ENCODE measurements at places on chromosomes 11 and 22.

GRCh38 chr22:40826984-40827741, 8.0 kb upstream of the SLC25A17 start:
- DNase-seq: no peak
- peaks cover 59% of the 10 kb centered on the region for H3K36me3 ChIP-seq
- no peak overlapping the region for H3K4me3 ChIP-seq

- no peaks in the 10 kb centered on the region for H3K4me1 ChIP-seq
- H3K27me3 ChIP-seq: no peaks in the 10 kb centered on the region
- no peaks in the 10 kb centered on the region for H3K36me3 ChIP-seq
- H3K27ac ChIP-seq: no peak overlapping the region
- DNase-seq: no peak
Measured at GRCh38 chr11:19980957-19981669, 179.2 kb downstream of the DBX1 start.

- H3K36me3 ChIP-seq: peaks cover 3% of the 10 kb centered on the region
- H3K27ac ChIP-seq: no peak overlapping the region
- peaks cover 22% of the 10 kb centered on the region for H3K27me3 ChIP-seq
- DNase-seq: no peak
- no peak overlapping the region for H3K4me3 ChIP-seq
- H3K4me1 ChIP-seq: no peaks in the 10 kb centered on the region
Measured at GRCh38 chr11:73951797-73952196, 971 bp downstream of the DNAJB13 start.

DNA sequence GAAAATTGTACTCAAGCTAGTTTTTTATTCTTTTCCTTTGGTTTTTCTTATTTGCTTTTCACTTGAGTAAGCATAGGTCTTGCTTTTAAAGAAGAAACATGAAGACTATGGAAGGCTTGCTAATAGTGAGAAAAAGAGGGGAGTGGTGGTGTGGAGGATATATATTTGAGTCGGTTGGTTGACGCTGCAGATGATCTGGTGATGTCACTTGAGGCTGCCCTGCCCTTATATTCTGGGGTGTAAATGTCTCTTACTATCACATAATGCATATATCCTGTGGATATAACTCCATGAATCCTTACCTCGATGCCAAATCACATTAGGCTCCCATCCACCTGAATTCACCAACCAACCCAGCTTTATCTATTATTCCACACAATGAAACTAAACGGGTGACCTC, 2.9 kb downstream of the GRIA4 start:
- H3K4me3 ChIP-seq: no peak overlapping the region
- peaks cover 40% of the 10 kb centered on the region for H3K27me3 ChIP-seq
- no peak overlapping the region for H3K27ac ChIP-seq
- no peaks in the 10 kb centered on the region for H3K4me1 ChIP-seq

- no peak overlapping the region for H3K4me3 ChIP-seq
- no peaks in the 10 kb centered on the region for H3K36me3 ChIP-seq
Measured at GRCh38 chr11:2800655-2801531, 84.7 kb downstream of the CDKN1C start.

- peak overlapping the region; percentile 41 for H3K27ac ChIP-seq
- H3K4me1 ChIP-seq: peaks cover 51% of the 10 kb centered on the region
- no peak for DNase-seq
- H3K4me3 ChIP-seq: no peak overlapping the region
- no peaks in the 10 kb centered on the region for H3K27me3 ChIP-seq
Measured at GRCh38 chr22:17113600-17113999, 7.6 kb downstream of the TMEM121B start.

GRCh38 chr11:72652873-72653630, 21.2 kb downstream of the PDE2A start:
- H3K27ac ChIP-seq: no peak overlapping the region
- H3K4me3 ChIP-seq: no peak overlapping the region
- no peaks in the 10 kb centered on the region for H3K4me1 ChIP-seq
- H3K36me3 ChIP-seq: peaks cover 6% of the 10 kb centered on the region
- peaks cover 29% of the 10 kb centered on the region for H3K27me3 ChIP-seq

GRCh38 chr11:124882339-124883071, 15.2 kb downstream of the ROBO4 start:
- DNase-seq: no peak
- H3K4me3 ChIP-seq: no peak overlapping the region

GRCh38 chr22:39543095-39543494, 10.5 kb upstream of the RPS19BP1 start:
- H3K36me3 ChIP-seq: peaks cover 8% of the 10 kb centered on the region
- H3K4me1 ChIP-seq: peaks cover 24% of the 10 kb centered on the region
- no peak overlapping the region for H3K27ac ChIP-seq
- H3K27me3 ChIP-seq: peaks cover 49% of the 10 kb centered on the region

GRCh38 chr11:124740277-124740882, 638 bp downstream of the NRGN start:
- H3K4me1 ChIP-seq: peaks cover 21% of the 10 kb centered on the region
- peak; percentile 48 for DNase-seq
- H3K36me3 ChIP-seq: peaks cover 6% of the 10 kb centered on the region
- H3K27me3 ChIP-seq: peaks cover 23% of the 10 kb centered on the region

DNA sequence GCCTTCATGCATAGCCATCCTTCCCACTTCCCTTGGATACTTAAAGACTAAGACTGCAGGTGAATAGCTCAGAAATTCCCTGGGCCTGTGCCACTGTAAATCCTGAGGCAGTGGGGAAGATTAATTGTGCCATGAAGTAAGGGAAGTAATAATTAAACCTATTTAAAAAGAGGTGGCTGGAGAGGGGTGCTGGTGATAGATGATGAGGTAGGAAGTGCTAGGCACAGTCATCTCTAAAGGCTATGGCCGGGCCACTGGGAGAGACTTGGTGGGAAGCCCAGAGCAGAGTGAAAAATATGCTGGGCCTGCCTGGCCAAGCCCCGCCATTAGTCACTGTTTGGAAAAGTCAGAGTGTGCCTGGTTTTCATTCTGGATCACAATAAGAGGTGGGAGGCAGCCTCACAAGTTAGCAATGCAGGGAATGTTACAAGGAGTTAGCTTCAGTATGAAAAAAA, 197.2 kb upstream of the PITPNB start:
- no peaks in the 10 kb centered on the region for H3K36me3 ChIP-seq
- H3K27me3 ChIP-seq: peaks cover 30% of the 10 kb centered on the region
- no peak overlapping the region for H3K4me3 ChIP-seq
- no peak overlapping the region for H3K27ac ChIP-seq

- H3K27me3 ChIP-seq: peaks cover 8% of the 10 kb centered on the region
- no peak for DNase-seq
- no peaks in the 10 kb centered on the region for H3K4me1 ChIP-seq
Measured at GRCh38 chr11:36222831-36223635, 66.2 kb downstream of the COMMD9 start.

- no peak overlapping the region for H3K4me3 ChIP-seq
- H3K27ac ChIP-seq: no peak overlapping the region
- H3K4me1 ChIP-seq: no peaks in the 10 kb centered on the region
Measured at GRCh38 chr11:62456630-62457029, 37.8 kb downstream of the SCGB1A1 start.

DNA sequence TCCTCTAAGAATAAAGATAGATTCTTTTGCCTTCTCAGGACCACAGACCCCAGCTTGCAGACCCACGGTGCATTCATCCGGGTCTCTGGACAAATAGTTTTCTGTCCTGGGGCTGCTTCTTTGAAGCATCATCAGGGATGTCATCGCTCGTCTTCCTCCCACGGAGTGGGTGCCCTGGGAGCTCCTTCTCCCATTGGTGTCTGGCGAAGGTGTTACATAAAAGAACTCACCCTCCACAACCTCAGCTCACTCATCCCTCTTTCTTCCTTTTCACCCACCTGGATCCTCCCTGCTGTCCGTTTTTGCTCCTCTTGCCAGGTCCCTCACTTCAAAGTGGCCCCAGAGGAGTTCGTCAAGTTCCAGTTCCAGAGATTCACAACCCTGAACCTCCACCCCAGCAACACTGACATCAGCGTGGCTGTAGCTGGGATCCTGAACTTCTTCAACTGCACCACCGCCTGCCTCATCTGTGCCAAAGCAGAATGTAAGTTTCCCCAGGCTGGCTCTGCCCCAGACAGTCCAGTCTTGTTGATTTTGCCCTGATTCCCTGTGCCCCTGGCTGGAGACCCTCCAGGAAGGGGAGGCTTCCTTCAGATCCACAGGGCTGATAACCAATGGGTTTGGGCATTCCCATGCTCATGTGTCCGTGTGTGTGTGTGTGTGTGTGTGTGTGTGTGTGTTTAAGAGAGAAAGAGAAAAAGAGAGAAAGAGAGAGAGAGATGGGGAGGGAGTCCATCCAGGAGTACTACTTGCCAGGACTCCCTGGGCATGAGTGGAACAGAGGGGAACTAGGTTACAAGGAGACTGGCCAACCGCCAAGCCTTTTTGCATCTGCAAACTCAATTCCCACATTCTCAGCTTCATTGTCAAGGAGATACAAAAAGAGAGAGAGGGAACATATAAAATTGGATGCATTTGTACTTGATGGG, 204.2 kb upstream of the TBCEL start:
- H3K4me3 ChIP-seq: no peak overlapping the region
- peaks cover 60% of the 10 kb centered on the region for H3K27me3 ChIP-seq
- H3K27ac ChIP-seq: no peak overlapping the region
- H3K36me3 ChIP-seq: no peaks in the 10 kb centered on the region
- DNase-seq: no peak

DNA sequence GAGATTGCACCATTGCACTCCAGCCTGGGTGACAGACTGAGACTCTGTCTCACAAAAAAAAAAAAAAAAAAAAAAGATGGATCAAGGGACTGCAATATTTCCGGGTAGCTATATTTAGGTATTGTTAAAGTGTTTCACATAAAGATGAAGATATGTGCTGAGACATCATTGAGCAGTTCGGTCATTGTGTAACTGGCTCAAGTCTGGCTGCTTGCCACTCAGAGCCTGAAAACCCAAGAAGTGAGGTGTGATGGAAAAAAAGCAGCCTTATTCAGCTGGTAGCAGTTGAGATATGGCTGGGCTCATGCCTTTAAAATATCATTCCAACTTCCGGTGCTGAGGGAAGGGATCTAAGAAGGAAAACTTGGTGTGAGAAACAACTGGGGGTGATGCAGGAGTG, 46.9 kb downstream of the LUZP2 start:
- H3K4me3 ChIP-seq: no peak overlapping the region
- H3K36me3 ChIP-seq: no peaks in the 10 kb centered on the region

DNA sequence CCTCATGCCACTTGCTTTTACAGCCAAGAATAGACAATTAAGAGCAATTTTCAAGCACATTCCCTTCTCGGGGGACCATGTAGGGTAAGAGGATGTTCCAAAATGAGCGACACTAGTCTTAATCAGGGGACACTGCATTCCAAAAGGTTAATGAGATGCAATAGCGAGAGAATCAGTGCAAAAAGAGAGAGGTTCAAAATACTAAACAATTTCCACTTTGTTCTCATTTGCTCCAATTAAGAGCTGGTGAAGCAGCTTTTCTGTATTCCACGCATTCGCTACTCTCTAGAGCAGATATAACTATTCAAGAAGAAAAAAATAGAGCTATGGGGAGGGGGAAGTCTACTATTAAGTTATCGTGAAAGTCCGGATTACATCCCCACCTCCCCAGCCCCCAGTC, 811 bp downstream of the LRRC4C start:
- H3K36me3 ChIP-seq: no peaks in the 10 kb centered on the region
- no peak overlapping the region for H3K27ac ChIP-seq
- no peaks in the 10 kb centered on the region for H3K4me1 ChIP-seq
- no peaks in the 10 kb centered on the region for H3K27me3 ChIP-seq
